Activated T-cell treated with anti-CD3 and anti-CD28 coated beads, Interleukin-2, amount 50 U/mL, for 72 hours (primary cell): ENCODE measurements at places on chromosomes 2 and 18. TPM values are rescaled to one million over a fixed set of nuclear protein-coding genes. Genes with fewer than 3 reads are reported as not detected.
A peak's percentile ranks its signal among the peaks of the same experiment; 100 is the strongest.

DNA sequence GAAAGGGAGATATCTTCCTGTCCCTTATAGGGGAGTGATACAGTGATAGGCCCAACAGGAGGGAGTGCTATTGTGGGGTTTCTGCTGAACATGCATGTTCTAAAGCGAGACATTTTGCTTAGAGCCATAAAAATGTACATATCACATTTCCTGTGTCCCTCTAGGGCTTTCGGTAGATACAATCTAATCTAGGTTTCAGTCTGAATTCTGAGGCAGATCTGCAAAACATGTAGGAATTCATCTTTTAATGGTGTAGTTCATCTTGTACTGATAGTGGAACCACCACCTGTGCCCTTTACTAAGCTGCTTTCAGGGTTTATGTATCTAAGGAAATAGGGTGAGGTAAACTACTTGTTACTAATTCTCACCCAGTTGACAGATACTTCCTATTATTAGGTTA is 73.8 kb downstream of the SPTBN1 start:
- DNase-seq, result no peak

GRCh38 chr2:189854187-189854586 is 69.9 kb downstream of the PMS1 start:
- DNase-seq, result no peak

APCDD1 gene
- total RNA-seq, result not detected

- no peak for DNase-seq
These were observed 78.7 kb upstream of the RGPD5 start for GRCh38 chr2:109715313-109715805.

DNA sequence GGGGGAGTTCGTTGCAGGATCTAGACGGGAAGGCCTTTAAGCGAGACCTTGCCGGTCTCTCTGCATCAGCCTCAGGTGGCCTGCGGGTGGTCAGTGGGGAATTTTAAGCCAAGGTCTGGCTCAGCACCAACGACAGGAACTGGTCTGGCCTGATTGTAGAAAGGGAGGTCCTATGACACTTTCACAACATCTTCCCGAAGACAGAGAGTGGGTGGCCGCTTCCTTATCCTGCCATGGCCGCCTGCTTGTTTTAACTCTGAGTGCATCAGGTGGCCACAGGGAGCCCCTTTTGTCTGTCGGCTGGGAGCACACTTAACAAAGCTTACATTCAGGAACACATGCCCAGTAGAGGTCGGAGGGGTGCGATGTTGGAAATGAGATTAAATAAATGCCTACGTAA is 363.7 kb upstream of the MYT1L start:
- no peak for DNase-seq

GRCh38 chr2:44569491-44569890 is 207.7 kb downstream of the CAMKMT start:
- DNase-seq, result no peak

IHH gene
- total RNA-seq, result 0.12 TPM

TUBA4B gene
- total RNA-seq, result not detected

DNA sequence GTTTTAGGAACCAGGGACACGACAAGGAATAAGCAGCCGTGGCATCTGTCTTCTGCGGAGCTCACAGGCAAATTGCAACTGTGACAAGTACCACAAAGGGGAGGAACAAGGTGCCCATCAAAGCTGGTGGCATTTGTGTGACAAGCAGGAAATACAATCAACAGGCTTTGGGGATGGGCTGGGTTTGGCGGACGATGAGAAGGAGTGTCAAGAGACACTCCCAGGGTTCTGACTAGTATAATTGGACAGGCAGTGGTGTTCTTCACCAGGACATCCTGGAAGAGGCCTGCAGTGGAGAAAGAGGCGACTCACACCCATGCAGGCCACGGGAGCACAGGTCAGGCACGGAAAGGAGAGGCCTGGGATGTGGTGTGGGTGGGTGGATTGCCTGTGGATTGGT is 14.2 kb upstream of the SPATA3 start:
- peak; percentile 51 for DNase-seq

SMYD1 gene
- total RNA-seq, result not detected

GRCh38 chr2:237012577-237013267 is 73.0 kb upstream of the COPS8 start:
- DNase-seq, result no peak

DNA sequence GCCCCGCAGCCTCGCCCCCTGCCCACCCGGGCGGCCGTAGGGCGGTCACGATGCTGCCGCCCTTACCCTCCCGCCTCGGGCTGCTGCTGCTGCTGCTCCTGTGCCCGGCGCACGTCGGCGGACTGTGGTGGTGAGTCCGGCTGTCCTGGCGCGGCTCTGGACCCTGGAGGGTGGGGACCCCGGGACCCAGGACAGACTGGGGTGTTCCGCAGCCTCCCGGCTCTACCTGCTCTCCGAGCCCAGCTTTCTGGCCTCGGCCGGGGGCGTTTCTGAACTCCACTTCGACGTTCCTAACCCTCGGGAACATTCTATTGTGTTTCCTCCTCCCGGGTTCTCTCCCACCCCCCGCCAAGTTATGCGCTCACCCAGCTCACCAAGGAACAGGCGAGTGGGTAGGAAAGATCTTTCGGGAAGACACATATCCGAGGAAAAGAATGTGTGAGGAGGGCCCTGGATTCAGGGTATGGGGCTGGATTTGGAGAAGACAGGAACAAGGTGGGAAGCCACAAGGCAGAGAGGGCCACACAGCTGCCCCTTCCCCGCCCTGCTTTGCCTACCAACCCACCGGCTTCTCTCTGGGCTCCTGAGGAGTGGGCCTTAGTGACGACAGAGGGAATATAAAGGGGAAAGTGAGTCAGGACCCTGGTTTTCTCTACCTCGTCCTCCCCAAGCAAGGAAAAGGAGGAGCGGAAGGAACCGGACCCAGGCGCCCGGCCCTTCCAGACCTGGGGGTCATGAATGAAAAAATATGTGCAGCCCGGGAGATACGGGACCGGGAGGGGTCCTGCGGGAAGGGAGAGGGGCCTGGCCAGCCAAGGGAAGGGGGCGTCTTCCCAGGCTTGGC is 605 bp downstream of the WNT6 start:
- no peak for DNase-seq

DNA sequence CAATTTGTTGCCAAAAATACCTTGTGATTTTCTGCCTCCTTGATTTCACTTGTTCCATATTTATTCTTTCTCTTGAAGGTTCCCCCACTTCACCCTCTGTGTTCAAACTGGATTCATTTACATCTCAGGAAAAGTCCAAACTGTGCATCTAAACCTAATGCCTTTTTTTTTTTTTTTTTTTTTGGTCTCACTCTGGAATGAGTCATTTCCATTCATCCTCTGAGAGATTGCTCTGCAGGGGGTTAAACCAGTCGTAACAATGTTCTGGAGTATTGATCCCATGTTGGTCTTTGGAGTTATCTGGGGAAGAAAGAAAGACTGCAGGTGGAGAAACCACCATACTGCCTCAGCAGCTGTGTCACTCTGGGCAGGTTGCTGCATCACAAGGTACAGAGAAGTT is 119.7 kb downstream of the TACR1 start:
- DNase-seq, result no peak
